Keratinocyte (primary cell): ENCODE measurements at places on chromosomes 7 and 10.
A peak's percentile ranks its signal among the peaks of the same experiment; 100 is the strongest.

- H3K36me3 ChIP-seq: peaks cover 15% of the 10 kb centered on the region
- no peaks in the 10 kb centered on the region for H3K27me3 ChIP-seq
- H3K4me1 ChIP-seq: peaks cover 15% of the 10 kb centered on the region
- DNase-seq: no peak
These were observed 5.5 kb downstream of the PPA1 start for GRCh38 chr10:70227548-70228320.

DNA sequence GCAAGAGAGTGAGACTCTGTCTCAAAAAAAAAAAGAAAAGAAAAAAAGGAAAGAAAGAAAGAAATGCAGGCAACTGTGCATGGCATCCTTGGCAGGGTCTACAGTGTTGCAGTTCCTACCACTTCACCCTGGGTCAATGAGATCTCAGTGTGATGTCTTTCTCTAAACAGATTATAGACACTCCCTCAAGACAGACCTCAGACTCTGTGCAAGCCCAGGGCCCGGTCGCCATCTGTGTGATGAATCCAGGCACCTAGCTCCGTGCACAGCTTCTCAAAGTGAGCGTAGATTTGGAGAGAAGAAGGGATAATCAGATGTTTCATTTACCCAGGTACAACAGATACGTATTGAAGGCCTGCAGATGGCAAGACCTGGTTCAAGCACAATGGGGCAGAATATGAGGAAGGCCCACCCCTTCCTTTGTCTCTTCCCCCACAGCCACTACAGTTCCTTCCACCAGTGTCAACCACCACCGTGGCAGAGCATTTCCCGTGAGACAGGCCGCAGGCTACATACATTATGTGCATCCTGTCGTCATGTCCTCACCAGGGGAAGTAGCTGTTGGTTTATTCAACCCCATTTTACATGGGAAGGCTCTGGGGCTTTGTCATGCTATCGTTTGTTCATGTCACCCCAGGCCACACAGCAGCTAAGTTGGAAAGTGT lies 471.7 kb upstream of the GALNT17 start:
- no peak overlapping the region for H3K27ac ChIP-seq
- H3K27me3 ChIP-seq: no peaks in the 10 kb centered on the region
- H3K4me3 ChIP-seq: no peak overlapping the region
- H3K4me1 ChIP-seq: no peaks in the 10 kb centered on the region
- no peaks in the 10 kb centered on the region for H3K36me3 ChIP-seq
- no peak for DNase-seq

DNA sequence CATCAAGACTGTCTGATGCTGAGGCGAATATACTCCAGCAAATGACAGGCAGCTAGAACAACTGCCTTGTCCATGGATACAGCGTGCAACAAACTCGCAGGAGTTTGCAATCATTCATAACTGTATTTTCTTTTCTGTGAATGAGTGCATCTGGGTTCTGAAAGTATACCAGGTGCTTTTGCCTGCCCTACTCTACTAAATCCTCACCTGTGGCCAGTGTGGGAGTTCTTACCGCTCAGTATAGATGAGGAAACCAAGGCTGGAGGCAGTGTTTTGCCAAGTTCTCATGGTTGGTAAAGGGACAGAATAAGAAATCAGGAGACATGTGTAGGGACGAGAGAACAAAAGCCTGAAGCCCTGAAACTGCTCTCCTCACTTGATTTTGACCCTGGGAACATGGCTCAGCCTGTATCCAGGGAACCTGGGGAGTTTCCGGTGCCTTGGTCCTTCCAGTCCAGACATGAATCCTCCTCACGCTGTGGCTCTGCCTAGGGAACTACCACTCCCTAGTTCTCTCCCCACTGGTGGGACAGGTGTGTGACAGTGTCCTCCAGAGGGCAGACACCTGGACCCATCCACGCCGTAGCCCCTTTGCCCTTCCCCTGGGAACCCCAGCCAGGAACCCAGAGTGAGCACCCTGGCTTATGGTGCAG lies 142.0 kb downstream of the CDH23 start:
- no peak overlapping the region for H3K27ac ChIP-seq
- DNase-seq: no peak
- no peaks in the 10 kb centered on the region for H3K36me3 ChIP-seq
- peaks cover 14% of the 10 kb centered on the region for H3K27me3 ChIP-seq
- H3K4me1 ChIP-seq: peaks cover 10% of the 10 kb centered on the region

- no peak overlapping the region for H3K4me3 ChIP-seq
- H3K27me3 ChIP-seq: no peaks in the 10 kb centered on the region
- H3K4me1 ChIP-seq: peaks cover 17% of the 10 kb centered on the region
- H3K27ac ChIP-seq: no peak overlapping the region
These were observed 74.1 kb downstream of the GTF2IRD1 start for GRCh38 chr7:74527842-74528241.

DNA sequence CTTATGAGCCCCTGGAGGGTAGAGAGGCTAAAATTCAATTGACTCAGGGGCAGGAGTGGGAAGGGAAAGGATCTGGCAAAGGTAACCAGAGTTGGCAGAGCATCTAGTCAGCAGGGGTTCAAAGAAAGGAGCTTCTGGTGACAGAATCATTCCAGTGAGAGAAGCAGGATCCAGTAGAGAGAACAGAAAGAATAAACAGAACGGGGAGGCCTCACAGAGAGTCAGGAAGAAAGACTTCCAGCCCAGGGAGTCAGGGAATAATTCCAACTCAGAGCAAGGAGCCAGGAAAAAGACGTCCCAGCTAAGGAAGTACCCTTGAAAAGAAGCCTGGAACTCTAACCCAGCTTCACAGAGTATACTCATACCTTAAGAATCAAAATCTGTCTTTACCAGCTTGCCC lies 66.6 kb upstream of the CPXM2 start:
- H3K36me3 ChIP-seq: no peaks in the 10 kb centered on the region
- H3K27ac ChIP-seq: no peak overlapping the region

DNA sequence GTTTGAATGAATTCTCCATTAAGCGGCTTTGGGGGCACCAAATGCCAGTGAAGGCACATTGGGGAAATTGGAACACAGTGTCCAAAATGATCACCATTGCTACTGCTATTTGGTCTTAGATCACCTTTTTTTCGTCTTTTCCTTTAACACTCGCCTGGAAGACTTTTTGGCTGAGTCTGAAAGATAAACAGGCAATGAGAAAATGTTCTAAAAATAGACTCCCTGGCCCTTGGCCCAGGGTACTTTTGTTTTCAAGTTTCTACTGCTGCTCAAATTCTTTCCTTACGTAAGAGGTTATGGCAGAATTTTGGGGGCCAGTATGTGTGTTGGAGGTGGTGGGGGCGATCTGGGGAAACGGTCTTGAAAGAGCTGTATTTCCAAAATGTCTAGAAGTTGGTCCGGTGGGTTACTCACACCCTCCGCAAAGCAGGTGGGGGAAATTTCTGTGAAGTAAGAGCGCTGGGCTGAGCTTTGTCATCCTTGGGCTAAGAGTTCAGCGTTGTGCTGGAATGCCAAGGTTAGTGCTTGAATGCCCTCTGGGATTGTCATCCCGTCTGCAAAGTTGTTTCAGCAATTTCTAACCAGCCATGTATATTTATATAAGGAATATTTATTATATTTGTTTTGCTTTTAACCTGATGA lies 1.3 kb upstream of the ITPRIP start:
- peak overlapping the region; percentile 90 for H3K4me3 ChIP-seq
- no peaks in the 10 kb centered on the region for H3K27me3 ChIP-seq
- peaks cover 32% of the 10 kb centered on the region for H3K4me1 ChIP-seq
- no peak for DNase-seq
- H3K36me3 ChIP-seq: no peaks in the 10 kb centered on the region

GRCh38 chr7:45136106-45137060 lies 21.2 kb upstream of the RAMP3 start:
- H3K4me1 ChIP-seq: no peaks in the 10 kb centered on the region
- no peaks in the 10 kb centered on the region for H3K27me3 ChIP-seq
- H3K4me3 ChIP-seq: no peak overlapping the region
- no peaks in the 10 kb centered on the region for H3K36me3 ChIP-seq
- no peak overlapping the region for H3K27ac ChIP-seq

DNA sequence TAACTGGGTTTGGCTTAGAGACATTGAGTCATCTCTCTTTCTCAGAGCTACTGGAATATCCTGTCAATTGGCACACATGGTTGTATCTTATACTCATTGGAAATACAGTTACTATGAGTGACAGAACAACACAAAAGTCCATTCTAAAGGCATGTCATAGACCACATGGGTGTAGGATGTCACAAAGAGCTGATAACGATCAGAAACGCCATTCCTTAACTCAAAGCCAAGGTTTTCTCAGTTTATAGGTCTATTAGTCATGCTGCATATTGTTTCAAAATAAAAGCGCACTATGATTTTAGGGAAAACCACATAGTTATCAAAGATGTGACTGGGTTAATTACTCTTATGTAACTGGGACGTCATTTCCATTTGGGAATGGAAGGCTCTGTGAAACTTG lies 147.2 kb upstream of the FAM171A1 start:
- no peaks in the 10 kb centered on the region for H3K27me3 ChIP-seq
- no peaks in the 10 kb centered on the region for H3K4me1 ChIP-seq
- no peak for DNase-seq
- H3K36me3 ChIP-seq: no peaks in the 10 kb centered on the region
- H3K4me3 ChIP-seq: no peak overlapping the region

GRCh38 chr7:1925973-1926907 lies 256.2 kb downstream of the ELFN1 start:
- H3K4me3 ChIP-seq: no peak overlapping the region
- DNase-seq: no peak
- no peaks in the 10 kb centered on the region for H3K27me3 ChIP-seq
- H3K36me3 ChIP-seq: no peaks in the 10 kb centered on the region
- H3K4me1 ChIP-seq: no peaks in the 10 kb centered on the region

DNA sequence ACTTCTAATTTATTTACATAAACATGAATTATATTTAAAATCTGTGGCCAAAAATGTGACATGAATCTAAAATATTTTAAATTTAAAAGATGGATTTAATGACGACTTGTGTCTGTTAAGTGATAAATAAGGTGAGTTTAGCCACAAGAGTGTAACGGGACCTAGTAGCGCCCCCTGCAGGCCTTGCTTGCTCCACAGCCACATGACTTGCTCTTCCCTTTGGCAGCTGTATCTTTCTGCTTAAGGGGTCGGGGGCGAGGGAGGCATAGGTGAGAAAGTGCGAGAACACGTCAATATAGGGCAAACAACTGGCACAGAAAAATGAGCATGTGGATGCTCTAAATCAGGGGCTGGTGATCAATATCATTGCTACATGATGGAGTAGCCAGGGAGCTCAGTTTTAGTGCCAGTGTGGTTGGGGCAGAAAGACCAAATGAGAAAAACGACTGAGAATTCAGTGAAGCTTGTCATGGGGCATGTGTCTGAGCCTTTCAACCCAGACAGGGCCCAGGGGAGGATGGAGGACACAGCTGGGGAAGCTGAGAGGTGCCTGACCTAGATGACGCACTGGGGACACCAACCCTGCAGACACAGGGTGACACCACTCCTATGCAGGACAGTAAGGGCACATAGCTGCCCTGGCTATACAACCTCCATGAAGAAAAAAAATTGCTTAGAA lies 49.8 kb downstream of the PAXIP1 start:
- H3K27ac ChIP-seq: no peak overlapping the region
- no peak overlapping the region for H3K4me3 ChIP-seq
- H3K4me1 ChIP-seq: no peaks in the 10 kb centered on the region
- H3K27me3 ChIP-seq: no peaks in the 10 kb centered on the region

- DNase-seq: no peak
- no peak overlapping the region for H3K4me3 ChIP-seq
- no peaks in the 10 kb centered on the region for H3K36me3 ChIP-seq
- no peaks in the 10 kb centered on the region for H3K27me3 ChIP-seq
- peaks cover 5% of the 10 kb centered on the region for H3K4me1 ChIP-seq
These were observed 223.2 kb upstream of the IGFBP3 start for GRCh38 chr7:46143949-46144917.

DNA sequence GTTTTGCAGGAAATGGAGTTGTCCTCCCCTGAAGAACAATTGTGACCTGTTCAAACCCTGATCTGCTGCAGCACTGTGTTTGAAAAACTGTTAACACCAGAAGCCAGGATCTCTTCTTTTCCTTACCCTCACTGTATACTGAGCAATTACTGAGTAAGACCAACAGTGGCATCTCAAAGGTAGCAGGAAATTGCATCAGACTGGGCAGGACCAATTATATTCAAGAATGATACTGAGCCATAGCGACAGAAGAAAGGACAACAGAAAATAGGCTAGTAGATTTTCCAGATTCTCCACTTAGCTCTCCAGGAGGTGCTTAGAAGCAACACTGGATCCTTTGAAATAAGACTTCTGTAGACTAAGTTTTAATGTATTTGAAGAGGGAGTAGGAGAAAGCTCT lies 57.4 kb upstream of the INHBA start:
- H3K27ac ChIP-seq: no peak overlapping the region
- no peak for DNase-seq
- H3K36me3 ChIP-seq: no peaks in the 10 kb centered on the region

DNA sequence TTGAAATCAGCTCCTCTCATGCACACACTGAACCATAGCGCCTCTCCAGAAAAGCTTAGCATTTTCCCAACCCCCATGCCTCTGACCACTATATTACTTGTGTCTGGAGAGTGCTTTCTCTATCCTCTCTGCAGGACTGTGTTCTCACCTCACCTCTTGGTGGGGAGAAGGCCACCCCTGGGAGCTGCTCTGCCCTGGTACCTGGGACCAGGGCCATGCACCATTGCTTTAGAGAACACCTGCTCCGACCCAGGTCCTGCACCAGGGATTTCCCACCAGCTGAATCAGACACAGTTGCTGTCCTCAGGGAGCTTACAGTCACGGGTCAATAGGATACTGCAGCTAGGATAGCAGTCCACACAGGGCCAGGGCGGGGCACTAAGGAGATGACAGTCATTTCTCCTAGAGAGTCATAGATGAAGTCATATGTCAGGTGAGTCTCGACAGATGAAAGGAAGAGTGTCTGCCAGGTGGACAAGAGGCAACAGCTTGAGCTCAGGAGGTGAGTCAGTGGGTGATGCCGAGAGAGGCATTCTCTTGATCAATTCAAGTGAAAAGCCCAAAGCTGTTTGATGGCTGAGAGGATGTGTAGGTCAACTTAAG lies 619 bp upstream of the LMTK2 start:
- no peak overlapping the region for H3K4me3 ChIP-seq
- peak; percentile 92 for DNase-seq
- H3K36me3 ChIP-seq: no peaks in the 10 kb centered on the region
- H3K4me1 ChIP-seq: peaks cover 11% of the 10 kb centered on the region

DNA sequence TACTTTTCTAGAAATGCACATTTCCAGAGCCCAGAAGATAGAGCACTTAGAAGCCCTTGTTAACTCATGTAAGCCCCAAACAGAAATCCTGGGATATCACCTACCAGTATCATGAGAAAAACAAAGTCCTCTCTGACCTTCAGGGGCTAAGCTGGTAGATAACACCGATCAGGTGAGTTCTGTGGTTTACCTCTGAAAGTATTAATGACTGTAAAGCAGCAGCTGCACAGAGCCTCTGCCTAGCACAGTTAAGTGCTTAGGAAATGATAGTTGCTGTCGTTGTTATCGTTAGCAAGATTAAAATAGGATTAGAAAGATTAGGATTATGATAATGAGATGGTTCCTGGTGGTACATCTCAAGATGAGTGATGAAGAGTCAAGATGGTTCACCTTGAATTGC lies 64.9 kb downstream of the PLXNA4 start:
- H3K36me3 ChIP-seq: no peaks in the 10 kb centered on the region
- H3K4me3 ChIP-seq: no peak overlapping the region
- H3K27ac ChIP-seq: no peak overlapping the region
- H3K4me1 ChIP-seq: no peaks in the 10 kb centered on the region
- no peaks in the 10 kb centered on the region for H3K27me3 ChIP-seq
- DNase-seq: no peak
